Ovary (tissue), 10 donors: ENCODE measurements at places on chromosomes 11 and 22. TPM values are rescaled to one million over a fixed set of nuclear protein-coding genes. Genes with fewer than 3 reads are reported as not detected.
A peak's percentile ranks its signal among the peaks of the same experiment; 100 is the strongest.

- no peaks in the 10 kb centered on the region for H3K27me3 ChIP-seq
- H3K27ac ChIP-seq: no peak overlapping the region
- H3K4me3 ChIP-seq: no peak overlapping the region
- H3K36me3 ChIP-seq: no peaks in the 10 kb centered on the region
- H3K4me1 ChIP-seq: peaks cover 5% of the 10 kb centered on the region
Measured at GRCh38 chr22:23117891-23118646, 23.7 kb downstream of the RSPH14 start.

- H3K27ac ChIP-seq: peak overlapping the region; percentile 100
- H3K27me3 ChIP-seq: no peaks in the 10 kb centered on the region
- H3K36me3 ChIP-seq: no peaks in the 10 kb centered on the region
- DNase-seq: no peak
Measured at GRCh38 chr11:18697576-18697975, 1.0 kb upstream of the TMEM86A start.

DNA sequence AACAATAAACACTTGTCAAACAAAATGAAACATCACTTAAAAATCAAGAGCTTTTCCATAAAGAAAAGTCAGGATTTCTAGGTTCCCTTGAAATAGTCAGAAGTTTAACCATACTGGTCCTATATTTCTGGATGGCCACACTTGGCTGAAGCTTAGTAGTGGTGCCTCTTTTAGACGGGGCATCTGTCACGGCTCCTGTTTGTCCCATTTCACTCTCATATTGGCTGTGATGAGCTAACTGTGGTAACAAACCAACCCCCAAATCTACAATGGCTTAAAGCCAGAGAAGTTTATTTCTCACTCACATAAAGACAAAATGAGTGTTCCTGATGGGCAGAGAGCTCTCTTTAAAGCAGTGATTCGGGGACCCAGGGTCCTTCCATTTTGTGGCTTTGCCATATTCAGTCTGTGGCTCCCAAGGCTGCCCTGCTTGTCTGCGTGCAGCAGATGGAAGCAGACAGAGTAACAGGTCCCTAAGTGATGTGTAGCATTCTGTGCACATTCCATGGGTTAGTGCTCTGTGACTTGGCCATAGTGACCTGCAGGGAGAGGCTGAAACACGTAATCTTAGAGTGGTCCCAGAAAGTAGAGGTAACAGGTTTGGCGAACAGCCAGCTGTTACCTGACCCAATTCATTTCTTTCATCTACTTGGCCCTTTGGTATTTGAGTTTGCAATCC is 137.4 kb downstream of the HIPK3 start:
- no peak overlapping the region for H3K27ac ChIP-seq
- no peak for DNase-seq
- H3K27me3 ChIP-seq: no peaks in the 10 kb centered on the region

CHEK1 gene
- total RNA-seq: 1.1 TPM

VPS51 gene
- 179 TPM for total RNA-seq

- no peaks in the 10 kb centered on the region for H3K27me3 ChIP-seq
- no peaks in the 10 kb centered on the region for H3K4me1 ChIP-seq
- H3K27ac ChIP-seq: no peak overlapping the region
- H3K4me3 ChIP-seq: no peak overlapping the region
Measured at GRCh38 chr22:39577900-39578299, 7.3 kb downstream of the CACNA1I start.

DNA sequence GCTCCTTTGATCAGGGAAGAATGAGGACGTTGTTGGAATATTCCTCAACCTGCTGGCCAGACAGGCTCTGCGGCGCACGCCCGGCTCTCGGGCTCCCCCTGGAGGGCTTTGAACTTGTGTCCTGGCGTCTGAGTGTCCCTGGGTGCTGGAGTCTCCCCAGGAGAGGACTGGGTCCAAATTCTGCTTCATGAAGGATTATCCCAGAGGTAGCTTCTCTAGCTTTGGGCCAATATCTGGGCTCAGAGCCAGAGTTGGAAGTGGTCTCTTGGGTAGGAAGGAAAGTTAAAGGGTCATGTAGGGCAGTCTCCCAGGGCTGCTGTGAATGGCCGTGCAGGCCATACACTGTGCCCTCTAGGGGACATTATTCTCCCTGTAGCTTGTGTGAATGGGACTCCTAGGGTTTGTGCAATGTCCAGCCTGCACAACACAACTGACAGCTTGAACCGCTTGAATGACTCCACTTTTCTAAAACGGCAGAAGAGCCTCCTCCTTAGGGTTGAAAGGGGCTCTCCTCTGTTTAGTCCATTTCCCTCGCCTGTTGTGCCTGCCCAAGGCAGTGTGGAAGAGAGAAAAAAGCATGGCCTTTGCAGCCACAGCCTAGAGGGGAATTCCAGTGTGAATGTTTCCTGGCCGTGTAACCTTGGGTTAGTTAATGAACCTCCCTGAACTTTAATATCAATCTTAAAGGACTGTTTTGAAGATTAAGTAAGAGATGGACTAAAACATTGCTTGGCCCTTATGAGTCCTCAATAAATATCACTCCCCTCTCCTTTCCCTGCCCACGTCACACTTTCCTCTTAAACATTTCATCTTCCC is 111.2 kb upstream of the THY1 start:
- no peak overlapping the region for H3K4me3 ChIP-seq
- no peaks in the 10 kb centered on the region for H3K36me3 ChIP-seq
- H3K27me3 ChIP-seq: no peaks in the 10 kb centered on the region
- H3K27ac ChIP-seq: no peak overlapping the region
- peak; percentile 43 for DNase-seq
- H3K4me1 ChIP-seq: no peaks in the 10 kb centered on the region

- H3K27ac ChIP-seq: no peak overlapping the region
- no peak overlapping the region for H3K4me3 ChIP-seq
- DNase-seq: no peak
- H3K27me3 ChIP-seq: no peaks in the 10 kb centered on the region
Measured at GRCh38 chr11:1516273-1517067, 29.9 kb upstream of the MOB2 start.

DNA sequence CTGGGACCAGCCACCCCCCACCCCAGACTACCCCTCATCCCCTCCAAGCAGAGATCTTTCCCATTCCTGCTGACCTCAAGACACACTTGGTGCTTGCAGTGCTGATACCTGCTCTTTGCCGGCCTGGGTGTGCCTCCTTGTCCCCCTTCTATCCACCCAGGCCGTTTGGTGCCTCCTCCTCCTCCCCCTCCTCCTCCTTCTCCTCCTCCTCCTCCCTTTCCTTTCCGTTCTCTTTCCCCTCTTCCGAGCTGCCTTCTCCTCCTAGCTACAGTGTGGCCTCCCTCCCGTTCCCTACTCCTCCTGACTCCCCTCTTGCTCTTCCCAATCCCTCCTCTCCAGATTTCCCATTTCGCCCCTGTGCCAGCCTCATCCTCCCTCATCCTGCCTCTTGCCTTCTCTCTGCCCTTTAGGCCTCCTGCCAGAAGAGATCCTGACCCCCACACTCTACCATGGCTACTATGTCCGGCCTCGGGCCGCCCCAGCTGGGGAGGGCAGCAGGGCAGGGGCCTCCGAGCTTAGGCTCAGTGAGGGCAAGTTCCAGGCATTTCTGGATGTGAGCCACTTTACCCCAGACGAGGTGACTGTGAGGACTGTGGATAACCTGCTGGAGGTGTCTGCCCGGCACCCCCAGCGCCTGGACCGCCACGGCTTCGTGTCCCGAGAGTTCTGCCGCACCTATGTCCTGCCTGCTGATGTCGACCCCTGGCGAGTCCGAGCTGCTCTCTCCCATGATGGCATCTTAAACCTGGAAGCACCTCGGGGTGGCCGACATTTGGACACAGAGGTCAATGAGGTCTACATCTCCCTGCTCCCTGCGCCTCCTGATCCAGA is 712 bp downstream of the HSPB2 start:
- no peaks in the 10 kb centered on the region for H3K27me3 ChIP-seq
- peak overlapping the region; percentile 94 for H3K27ac ChIP-seq
- H3K4me1 ChIP-seq: peaks cover 11% of the 10 kb centered on the region
- peak; percentile 64 for DNase-seq

- H3K27me3 ChIP-seq: no peaks in the 10 kb centered on the region
- DNase-seq: no peak
- H3K36me3 ChIP-seq: no peaks in the 10 kb centered on the region
- peaks cover 13% of the 10 kb centered on the region for H3K4me1 ChIP-seq
Measured at GRCh38 chr22:19122752-19123492, 710 bp upstream of the DGCR2 start.

- no peak overlapping the region for H3K4me3 ChIP-seq
- H3K27me3 ChIP-seq: no peaks in the 10 kb centered on the region
Measured at GRCh38 chr22:27100789-27101188, 443.4 kb downstream of the MIAT start.

- H3K4me3 ChIP-seq: no peak overlapping the region
- no peak overlapping the region for H3K27ac ChIP-seq
- H3K4me1 ChIP-seq: no peaks in the 10 kb centered on the region
- no peak for DNase-seq
- H3K27me3 ChIP-seq: no peaks in the 10 kb centered on the region
Measured at GRCh38 chr11:47325271-47326041, 27.0 kb downstream of the MYBPC3 start.

GRCh38 chr11:112734207-112734606 is 227.0 kb upstream of the NCAM1 start:
- H3K4me1 ChIP-seq: no peaks in the 10 kb centered on the region
- DNase-seq: no peak
- no peak overlapping the region for H3K4me3 ChIP-seq
- H3K27ac ChIP-seq: no peak overlapping the region
- no peaks in the 10 kb centered on the region for H3K36me3 ChIP-seq

DNA sequence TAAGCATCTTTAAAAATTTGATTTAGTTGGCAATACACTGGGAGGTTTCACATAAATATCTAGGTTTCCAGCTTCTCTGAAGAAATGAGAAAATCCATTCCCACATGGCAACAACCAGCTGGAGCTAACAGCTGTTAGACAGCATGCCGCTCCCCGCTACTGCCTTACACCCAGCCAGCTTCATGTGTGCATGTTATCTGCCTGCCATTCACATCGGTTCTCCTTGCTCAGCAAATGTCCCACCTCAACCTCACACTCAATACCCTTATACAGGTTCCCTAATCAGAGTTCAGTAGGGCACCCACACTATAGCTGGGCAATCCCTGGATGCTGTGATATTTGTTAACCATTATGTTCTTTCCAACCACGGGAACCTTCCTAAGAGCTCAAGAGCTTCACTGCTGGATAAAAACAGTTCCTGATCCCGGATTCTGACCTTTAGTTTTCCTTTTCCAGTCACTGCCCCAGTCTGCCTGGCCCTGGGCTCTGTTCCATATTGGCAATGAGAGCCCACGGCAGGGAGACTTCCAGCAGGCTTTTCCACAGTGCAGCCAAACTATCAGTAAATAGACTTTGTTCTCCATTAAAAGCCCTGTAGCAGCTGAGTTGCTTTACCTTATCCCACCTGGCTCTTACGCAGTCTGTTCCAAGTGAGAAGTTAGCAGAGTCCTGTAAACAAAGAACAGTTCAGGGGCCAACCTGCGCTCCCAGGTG is 8.6 kb downstream of the RPUSD4 start:
- no peak overlapping the region for H3K27ac ChIP-seq
- no peaks in the 10 kb centered on the region for H3K4me1 ChIP-seq
- DNase-seq: no peak

- no peaks in the 10 kb centered on the region for H3K4me1 ChIP-seq
- H3K36me3 ChIP-seq: no peaks in the 10 kb centered on the region
- DNase-seq: no peak
- H3K27me3 ChIP-seq: no peaks in the 10 kb centered on the region
- H3K4me3 ChIP-seq: no peak overlapping the region
Measured at GRCh38 chr22:44103735-44104480, 76.8 kb upstream of the PARVG start.

APOL5 gene
- not detected for total RNA-seq

DNA sequence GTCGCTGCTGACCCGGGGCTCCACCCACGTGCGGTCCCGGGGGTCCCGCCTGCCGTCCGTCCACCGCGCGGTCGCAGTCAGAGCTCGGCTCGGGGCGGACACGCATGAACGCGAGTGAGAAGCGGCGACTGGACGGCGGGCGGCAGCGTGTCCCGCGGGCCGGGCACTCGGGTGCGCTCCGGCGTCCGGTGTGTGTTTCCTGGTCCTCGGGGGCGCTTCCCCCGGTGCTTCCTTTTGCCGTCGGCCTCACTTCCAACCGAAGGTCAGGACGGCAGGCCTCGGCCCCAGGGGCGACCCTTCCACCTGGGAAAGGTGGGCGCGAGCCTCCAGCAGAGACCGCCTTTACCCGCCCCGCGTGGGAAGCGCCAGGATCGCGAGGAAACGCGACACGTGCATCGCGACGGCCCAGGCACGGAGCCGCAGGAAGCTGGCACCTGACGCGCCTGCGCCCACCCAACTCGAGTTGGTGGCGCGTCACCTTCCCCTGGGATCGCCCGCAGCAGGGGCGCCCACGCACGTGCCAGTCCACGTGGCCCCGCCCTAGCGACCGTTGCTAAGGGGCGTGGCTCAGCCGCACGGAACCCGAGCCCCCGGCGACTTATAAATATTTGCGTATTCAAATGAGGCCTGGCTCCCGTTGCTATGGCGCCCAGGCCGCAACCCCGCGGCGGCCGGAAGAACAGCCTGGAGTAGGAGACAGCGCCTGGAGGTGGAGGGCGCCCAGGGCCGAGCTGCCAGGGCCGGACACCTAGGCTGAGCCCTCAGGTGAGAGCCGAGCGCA is at the start of gene LRRC56:
Gene LRRC56, plus strand, starts transcription at position 687 of the 781 bp plus-strand sequence. CDS start 3,158 bp downstream, outside the sequence.
- no peaks in the 10 kb centered on the region for H3K36me3 ChIP-seq
- peaks cover 11% of the 10 kb centered on the region for H3K4me1 ChIP-seq
- no peaks in the 10 kb centered on the region for H3K27me3 ChIP-seq
- H3K27ac ChIP-seq: no peak within 1 kb of the TSS
- H3K4me3 ChIP-seq: peak within 1 kb of the TSS; percentile 22
- peak; percentile 84 for DNase-seq

- no peaks in the 10 kb centered on the region for H3K27me3 ChIP-seq
- H3K4me1 ChIP-seq: peaks cover 9% of the 10 kb centered on the region
- no peak overlapping the region for H3K4me3 ChIP-seq
- H3K36me3 ChIP-seq: no peaks in the 10 kb centered on the region
- DNase-seq: no peak
Measured at GRCh38 chr11:44559207-44559939, 6.1 kb upstream of the CD82 start.

LDLRAD3 gene
- 20.9 TPM for total RNA-seq

FAM180B gene
- not detected for total RNA-seq

- no peak overlapping the region for H3K4me3 ChIP-seq
- H3K4me1 ChIP-seq: no peaks in the 10 kb centered on the region
- no peaks in the 10 kb centered on the region for H3K36me3 ChIP-seq
- no peaks in the 10 kb centered on the region for H3K27me3 ChIP-seq
- H3K27ac ChIP-seq: no peak overlapping the region
Measured at GRCh38 chr11:131998020-131998419, 627.6 kb downstream of the NTM start.

IGSF22 gene
- total RNA-seq: not detected
